Activated CD4-positive, alpha-beta T cell treated with anti-CD3 and anti-CD28 coated beads, Interleukin-2, Interleukin-6, amounts not matched to agents 100 ng/mL and 50 ng/mL, durations not matched to agents 16 hours and 8 hours (primary cell): ENCODE measurements at places on chromosomes 4 and X.

DNA sequence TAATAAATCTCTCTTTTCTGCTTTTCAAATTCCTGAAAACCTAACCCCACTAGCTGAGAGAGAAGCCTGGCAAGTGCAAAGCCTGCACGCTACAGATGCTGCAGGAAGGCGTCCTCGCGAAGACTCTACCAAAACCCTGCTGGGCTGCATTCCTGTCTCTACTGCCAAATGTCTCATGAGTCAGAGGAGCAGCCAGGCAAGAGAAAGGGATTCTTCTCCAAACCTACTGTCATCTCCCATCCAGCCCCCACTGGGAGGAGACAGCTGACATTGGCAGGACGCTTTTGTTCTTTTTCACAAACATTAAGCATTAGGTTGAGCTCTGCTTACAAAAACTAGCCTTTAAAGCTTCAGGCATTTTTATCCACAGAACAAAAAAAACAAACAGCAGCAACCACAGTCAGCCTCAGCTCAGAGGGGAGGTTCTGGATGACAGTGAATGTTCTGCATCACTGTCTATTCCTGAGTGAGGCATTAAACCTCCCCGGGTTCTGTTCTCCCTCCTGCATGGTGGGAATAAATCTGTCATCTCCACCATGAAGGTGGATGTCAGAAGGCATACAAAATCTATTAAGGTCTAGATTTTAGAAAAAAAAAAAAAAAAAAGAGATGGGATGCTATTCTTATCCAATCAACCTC is 18.0 kb downstream of the CRMP1 start:
- no peak for DNase-seq

DNA sequence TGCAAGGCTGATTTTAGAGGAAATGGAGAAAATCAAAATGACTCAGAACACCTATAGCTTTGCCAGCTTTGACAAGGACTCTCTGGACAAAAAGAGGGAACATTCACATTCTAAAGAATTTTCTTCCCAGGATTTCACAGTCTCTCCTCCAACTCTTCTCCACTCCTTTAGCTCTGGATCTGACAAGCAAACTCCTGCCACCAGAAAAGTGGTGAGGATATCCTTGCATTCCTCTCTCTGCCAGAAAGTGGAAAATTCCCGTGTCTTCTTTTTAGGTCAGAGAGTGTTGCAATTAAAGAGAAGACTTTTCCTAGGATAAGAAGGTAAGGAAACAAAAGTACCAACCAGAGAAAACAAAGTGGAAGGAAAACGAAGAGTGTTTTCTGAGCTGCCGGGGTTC is 16.1 kb upstream of the PDGFRA start:
- DNase-seq, result no peak

GRCh38 chr4:114304046-114304445 is 294.6 kb upstream of the UGT8 start:
- DNase-seq, result no peak

DNA sequence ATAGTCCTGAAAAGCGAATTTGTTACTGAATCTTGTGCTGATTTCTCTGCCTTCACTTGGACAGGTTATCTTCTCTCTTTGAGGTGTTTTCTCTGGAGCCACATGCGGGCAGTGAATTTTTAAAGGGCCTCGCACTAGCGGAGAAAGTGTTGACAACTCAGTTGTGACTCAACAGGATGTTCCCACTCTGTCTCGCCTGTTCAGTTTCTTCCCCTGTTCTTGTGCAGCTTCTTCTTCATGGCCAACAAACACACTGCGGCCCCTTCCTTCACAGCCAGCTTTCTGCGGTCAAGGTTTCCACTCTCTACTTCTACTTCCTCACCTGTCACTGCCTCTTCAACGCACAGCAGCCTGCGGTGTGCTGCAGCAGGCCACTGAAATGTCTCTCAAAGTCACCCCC is 1.1 kb upstream of the SHROOM4 start:
- no peak for DNase-seq

- DNase-seq, result no peak
These were observed 3.5 kb upstream of the ARHGEF6 start for GRCh38 chrX:136784231-136784630.

GRCh38 chr4:25783126-25783525 is 79.7 kb downstream of the SEL1L3 start:
- no peak for DNase-seq

DNA sequence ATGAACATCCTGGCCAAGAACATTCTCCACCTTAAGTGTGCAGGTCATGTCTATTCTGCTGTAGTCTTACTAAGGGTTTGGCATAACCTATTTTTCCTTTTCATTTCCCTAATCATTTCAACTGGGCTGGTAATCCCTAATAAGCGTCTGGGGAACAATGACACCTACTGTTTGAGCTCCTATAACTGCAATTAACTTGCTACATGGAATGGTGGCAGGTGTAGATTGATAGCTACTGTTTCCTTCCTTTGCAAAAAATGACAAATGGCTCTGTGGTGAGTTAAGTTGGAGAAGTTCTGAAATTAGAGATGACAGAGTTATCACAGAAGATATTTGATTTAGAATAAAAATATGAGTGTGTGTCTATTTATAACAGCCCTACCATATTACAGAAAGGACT is 104.5 kb upstream of the NAP1L5 start:
- no peak for DNase-seq

DNA sequence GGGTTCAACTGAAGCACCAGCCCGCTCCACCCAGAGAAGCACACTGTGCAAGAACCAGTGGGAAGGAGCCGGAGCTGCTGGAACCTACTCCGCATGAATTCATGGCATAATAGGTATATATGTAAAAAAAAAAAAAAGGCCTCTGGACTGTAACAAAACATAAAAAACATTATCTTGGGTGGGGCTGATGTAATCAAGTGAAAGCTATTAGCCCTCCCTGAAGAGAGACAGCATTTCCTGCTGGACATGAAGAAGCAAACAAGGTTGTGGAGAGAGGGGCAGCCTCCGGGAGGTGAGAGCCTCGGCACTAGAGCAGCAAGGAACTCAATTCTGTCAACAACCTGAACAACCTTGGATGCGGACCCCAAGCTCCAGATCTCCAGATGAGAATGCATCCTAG is 50.7 kb downstream of the PLAC1 start:
- no peak for DNase-seq

- no peak for DNase-seq
These were observed 89.4 kb downstream of the IRF2 start for GRCh38 chr4:184384810-184385557.

DNA sequence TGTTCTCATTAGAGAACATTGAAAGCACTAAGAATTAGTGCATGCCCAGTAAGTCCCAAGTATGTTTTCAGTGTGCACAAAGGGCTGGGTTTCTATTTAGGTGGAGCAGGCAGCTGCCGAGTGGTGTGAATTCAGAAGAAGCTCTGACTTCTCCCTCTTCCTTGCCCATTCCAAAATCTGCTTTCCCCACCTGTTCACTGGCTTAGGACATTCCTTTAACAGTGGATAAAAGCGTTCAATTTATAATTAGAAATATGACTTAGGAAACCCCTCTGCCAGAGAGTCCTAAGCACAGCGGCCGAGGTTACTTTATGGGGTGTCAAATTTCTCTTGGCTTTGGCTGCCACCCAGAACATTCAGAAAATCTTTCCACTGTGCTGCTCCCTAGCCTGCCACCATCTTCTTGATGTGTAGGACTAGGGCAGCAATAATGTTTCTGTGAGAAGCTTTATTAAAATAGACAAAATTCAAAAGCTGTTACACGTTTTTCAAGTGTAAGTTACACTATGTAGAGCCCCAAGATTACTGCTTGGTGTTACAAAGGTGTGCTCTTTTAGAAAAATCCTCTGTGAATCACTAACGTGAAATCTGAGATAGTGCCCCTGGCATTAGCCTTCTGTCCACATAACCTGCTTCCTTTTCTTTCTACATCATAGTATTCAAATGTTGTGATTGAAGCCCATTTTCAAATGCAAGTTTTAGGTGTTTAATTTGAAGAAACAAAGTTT is 191.6 kb upstream of the ANKRD50 start:
- no peak for DNase-seq

DNA sequence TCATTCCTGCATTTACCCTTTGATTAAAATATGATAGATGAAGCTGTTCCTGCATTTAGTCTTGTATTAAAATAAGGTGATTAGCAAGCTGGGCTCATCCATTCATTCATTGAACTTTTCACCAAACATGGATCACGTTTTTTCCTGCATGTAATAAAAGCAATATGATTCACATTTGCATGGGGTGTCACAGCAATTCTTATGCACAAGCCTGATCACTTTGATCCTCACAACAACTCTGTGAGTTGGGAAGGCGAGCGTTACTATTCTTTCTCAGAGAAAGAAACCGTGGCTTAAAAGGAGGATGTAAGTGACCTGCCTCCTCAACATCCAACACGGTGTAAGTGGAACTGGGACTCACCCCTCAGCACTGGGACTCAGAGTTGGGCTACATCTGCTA is 20.0 kb downstream of the CHRNA9 start:
- no peak for DNase-seq
